ENCODE measurements at places on chromosomes 12 and 14.

DNA sequence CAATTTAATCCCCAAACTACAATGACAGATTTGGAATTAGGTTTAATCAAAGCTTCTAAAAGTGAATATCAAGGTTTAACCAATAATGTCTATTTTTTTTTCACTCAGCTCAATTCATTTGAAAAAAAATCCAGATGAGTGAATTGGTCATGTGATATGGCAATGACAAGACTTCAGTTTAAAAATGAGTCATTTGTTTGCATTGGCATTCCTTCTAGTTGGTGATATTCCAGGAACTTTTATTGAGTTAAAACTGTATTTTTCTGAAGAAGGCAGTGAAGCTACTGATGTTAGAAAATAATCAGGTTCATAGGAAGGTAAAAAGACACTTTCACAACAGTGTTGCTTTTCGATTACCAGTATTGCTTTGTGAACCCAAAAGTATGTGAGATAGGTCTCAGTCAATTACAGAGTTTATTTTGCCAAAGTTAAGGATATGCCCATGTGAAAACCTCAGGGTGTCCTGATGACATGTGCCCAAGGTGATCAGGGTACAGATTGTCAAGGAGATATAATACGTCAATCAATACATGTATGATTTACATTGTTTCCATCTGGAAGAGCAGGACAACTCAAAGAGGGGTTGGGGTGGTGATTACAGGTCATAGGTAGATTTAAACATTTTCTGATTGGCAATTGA is 1214.9 kb downstream of the GALC start:
- DNase-seq: no peak
- H3K27ac ChIP-seq: no peak overlapping the region
- no peak overlapping the region for H3K4me3 ChIP-seq
- H3K4me1 ChIP-seq: no peaks in the 10 kb centered on the region

GRCh38 chr12:46569826-46570439 is 197.4 kb upstream of the SLC38A2 start:
- peaks cover 33% of the 10 kb centered on the region for H3K36me3 ChIP-seq
- no peak for DNase-seq
- H3K27me3 ChIP-seq: no peaks in the 10 kb centered on the region
- no peaks in the 10 kb centered on the region for H3K4me1 ChIP-seq
- H3K4me3 ChIP-seq: no peak overlapping the region
- no peak overlapping the region for H3K27ac ChIP-seq

GRCh38 chr14:94396628-94397225 is 8.3 kb upstream of the SERPINA1 start:
- no peak overlapping the region for H3K27ac ChIP-seq
- no peaks in the 10 kb centered on the region for H3K36me3 ChIP-seq
- no peak overlapping the region for H3K4me3 ChIP-seq
- DNase-seq: no peak
- H3K4me1 ChIP-seq: peaks cover 7% of the 10 kb centered on the region
- peaks cover 37% of the 10 kb centered on the region for H3K27me3 ChIP-seq

DNA sequence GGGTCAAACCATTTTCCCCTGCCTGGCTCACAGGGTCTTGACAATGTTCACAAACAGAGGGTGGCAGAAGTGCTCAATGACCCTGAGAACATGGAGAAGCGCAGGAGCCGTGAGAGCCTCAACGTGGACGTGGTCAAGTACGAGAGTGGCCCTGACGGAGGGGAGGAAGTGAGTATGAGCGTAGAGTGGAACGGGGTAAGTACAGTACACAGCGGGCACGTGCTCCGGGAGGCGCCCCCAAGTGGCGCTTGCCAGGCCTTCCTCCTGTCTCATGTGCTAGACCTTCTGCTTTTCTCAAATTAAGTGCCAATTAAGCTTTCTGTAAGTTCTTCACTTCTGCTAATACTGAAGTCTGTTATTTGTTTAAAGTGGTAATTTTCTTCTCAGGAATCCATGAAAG is 35.9 kb downstream of the XRCC3 start:
- H3K4me3 ChIP-seq: no peak overlapping the region
- peaks cover 49% of the 10 kb centered on the region for H3K36me3 ChIP-seq
- DNase-seq: no peak
- no peaks in the 10 kb centered on the region for H3K27me3 ChIP-seq
- peak overlapping the region; percentile 29 for H3K27ac ChIP-seq

DNA sequence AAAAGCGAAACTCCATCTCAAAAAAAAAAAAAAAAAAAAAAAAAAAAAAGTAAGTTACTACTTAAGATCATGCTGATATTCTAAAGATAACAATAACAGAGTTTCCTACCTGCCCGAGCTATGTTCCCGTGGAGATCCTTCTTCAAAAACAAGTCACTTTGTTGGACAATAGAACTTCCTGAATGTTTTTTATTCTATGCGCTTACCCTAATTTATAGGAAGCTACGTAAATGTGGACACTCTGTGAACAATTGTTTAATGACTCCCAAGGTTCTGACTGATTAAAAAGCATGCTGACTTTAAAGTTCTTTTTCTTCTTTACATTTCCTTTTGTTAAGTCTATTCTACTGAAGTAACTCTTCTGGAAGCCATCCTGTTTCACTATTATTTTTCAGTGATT is 52.5 kb downstream of the FGD4 start:
- DNase-seq: no peak
- H3K4me1 ChIP-seq: peaks cover 29% of the 10 kb centered on the region
- no peak overlapping the region for H3K27ac ChIP-seq
- no peaks in the 10 kb centered on the region for H3K27me3 ChIP-seq
- H3K36me3 ChIP-seq: no peaks in the 10 kb centered on the region
- H3K4me3 ChIP-seq: no peak overlapping the region

- H3K4me3 ChIP-seq: no peak overlapping the region
- no peak overlapping the region for H3K27ac ChIP-seq
- H3K36me3 ChIP-seq: peaks cover 22% of the 10 kb centered on the region
- no peak for DNase-seq
- no peaks in the 10 kb centered on the region for H3K27me3 ChIP-seq
These were observed 20.8 kb downstream of the VRK1 start for GRCh38 chr14:96817750-96818666.

- H3K4me3 ChIP-seq: no peak overlapping the region
- peaks cover 11% of the 10 kb centered on the region for H3K4me1 ChIP-seq
- H3K27ac ChIP-seq: no peak overlapping the region
- H3K27me3 ChIP-seq: peaks cover 19% of the 10 kb centered on the region
- H3K36me3 ChIP-seq: no peaks in the 10 kb centered on the region
These were observed 1.5 kb upstream of the CRIP2 start for GRCh38 chr14:105473033-105473676.

DNA sequence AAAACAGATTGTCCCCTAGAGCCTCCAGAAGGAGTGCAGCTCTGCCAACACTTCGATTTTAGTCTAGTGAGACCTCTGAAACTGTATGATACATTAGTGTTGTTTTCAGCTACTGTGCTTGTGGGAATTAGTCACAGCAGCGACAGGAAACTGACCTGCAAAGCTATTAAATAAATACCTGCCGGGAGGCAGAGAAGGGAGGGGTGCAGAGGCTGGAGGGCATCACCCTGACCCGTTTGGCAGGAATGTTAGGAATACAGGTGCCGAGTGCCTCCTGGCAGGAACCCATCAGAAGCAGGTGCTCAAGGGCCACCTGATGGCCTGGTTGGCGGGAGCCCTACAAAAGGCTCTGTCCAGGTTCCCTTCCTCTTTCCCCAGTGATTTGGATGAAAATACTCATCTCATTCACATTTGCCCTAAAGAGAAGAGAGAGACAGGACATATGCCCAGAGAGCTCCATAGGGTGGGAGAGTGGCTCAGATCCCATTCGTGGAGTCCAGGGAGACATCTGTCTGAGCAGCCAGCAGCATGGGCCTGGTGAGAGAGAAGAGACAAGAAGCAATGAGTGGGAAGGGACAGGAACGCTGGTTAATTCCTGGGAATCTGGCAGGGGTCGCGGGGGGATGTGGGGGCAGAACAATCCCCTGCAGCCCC is 44.6 kb downstream of the C14orf132 start:
- H3K27me3 ChIP-seq: peaks cover 3% of the 10 kb centered on the region
- H3K4me3 ChIP-seq: no peak overlapping the region
- no peak for DNase-seq
- peaks cover 5% of the 10 kb centered on the region for H3K4me1 ChIP-seq
- no peak overlapping the region for H3K27ac ChIP-seq
- H3K36me3 ChIP-seq: peaks cover 22% of the 10 kb centered on the region

DNA sequence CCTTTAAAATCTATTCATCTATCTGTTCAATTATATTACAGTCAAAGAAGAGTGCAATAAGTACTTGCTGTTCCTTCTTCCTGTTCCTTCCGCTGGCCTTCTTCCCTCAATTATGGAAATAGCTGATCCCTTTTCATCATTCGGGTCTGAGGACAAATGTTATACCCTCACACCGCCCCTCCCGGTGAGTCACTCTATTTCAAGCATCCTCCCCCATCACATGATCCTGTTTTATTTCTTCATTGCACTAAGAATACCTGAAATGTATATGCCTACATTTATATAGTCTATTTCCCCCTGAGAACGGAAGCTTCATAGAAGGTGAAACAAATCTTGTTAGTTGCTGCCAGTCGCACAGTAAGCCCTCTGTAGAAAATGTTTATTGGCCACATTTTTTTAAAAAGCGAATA is 2.5 kb downstream of the SLC38A1 start:
- peaks cover 16% of the 10 kb centered on the region for H3K4me1 ChIP-seq
- no peaks in the 10 kb centered on the region for H3K36me3 ChIP-seq
- H3K27me3 ChIP-seq: no peaks in the 10 kb centered on the region
- H3K27ac ChIP-seq: no peak overlapping the region
- DNase-seq: no peak
- H3K4me3 ChIP-seq: no peak overlapping the region

GRCh38 chr14:95111507-95112164 is 45.7 kb downstream of the DICER1 start:
- H3K27me3 ChIP-seq: no peaks in the 10 kb centered on the region
- H3K27ac ChIP-seq: no peak overlapping the region
- no peak for DNase-seq
- peaks cover 69% of the 10 kb centered on the region for H3K36me3 ChIP-seq

- H3K4me3 ChIP-seq: no peak overlapping the region
- H3K4me1 ChIP-seq: no peaks in the 10 kb centered on the region
- no peak for DNase-seq
- H3K36me3 ChIP-seq: peaks cover 61% of the 10 kb centered on the region
- H3K27ac ChIP-seq: no peak overlapping the region
These were observed 14.9 kb downstream of the UBE3B start for GRCh38 chr12:109492371-109492770.
